ENCODE measurements at places on chromosomes 2 and 18.

GRCh38 chr2:171939743-171940071, 17.4 kb downstream of the HAT1 start:
- no peak for DNase-seq

DNA sequence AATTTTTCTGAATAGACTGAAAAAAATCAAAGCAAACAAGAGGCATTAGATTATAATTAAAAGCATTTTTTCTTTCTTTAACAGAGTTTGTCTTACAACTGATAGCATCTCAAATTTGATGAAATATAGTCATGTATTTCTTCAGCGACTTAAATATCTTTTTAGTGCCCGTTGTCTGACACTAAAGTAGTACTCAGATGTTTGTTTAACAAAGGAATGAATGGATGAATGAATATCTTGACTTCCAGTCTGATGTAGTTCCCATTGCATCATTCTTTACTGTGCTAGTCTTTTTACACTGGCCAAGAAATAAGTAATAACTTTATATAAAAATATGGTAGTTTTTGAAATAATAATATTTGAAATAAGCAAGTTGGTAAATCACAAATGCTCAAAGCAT, 111.1 kb downstream of the TTC27 start:
- no peak for DNase-seq

DNA sequence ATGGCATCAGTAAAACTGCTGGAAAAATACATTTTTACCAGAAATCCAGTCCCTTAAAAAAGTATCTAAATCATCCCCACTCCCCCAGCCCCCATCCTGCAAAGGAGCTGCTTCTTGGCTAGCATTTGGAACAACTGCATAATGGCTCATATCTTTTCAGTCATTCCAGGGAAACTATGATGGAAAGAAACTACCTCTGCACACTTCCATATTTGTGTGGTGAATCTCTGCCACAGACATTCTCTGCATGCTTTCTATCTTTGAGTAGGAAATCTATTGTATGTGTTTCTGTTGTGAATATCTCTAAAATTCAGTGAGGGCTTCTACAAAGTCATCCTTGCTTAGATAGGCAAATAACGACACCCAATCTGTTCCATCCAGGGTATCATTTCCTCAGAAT, 632.3 kb downstream of the LRP1B start:
- no peak for DNase-seq

DNA sequence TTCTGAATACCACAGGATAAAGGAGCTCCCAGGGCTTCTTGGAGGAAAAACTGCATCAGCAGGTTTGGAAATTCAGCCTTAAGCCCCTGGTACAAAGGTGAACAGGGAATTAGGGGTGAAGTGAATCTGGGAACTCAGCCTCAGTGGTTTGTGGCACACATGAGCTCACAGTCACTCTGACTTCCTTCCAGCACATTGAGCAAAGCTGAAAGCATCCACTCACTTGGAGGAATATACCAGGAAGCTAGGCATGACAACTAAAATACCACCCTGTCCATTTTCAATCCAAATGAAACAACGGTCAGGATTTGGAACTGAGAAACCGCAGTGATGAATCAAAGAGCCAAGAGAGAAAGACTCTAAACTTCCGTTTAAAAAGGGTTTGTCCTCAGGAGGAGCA, 216.1 kb downstream of the ICOS start:
- peak; percentile 14 for DNase-seq

DNA sequence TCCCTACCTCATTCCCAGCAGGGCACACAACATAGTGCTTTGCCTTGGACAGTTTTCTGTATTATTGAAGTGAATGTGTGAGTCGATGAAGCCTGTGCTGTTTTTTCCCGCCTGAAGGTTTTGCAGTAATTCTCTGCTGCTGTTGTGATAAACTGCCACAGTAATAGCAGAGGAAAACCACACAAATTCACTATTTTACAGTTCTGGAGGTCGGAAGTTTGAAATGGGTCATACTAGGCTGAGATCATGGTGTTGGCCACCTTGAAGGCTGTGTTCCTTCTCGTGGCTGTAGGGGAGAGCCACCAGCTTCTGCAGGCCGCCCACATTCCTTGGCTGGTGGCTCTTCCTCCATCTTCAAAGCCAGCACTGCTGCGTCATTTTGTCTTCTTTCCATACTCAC, 678 bp upstream of the SLC16A14 start:
- DNase-seq: no peak

GRCh38 chr2:238899386-238899785, 51.5 kb downstream of the TWIST2 start:
- no peak for DNase-seq

GRCh38 chr2:212359425-212360067, 179.1 kb downstream of the ERBB4 start:
- DNase-seq: no peak

GRCh38 chr2:70354264-70354949, 52.5 kb upstream of the FAM136A start:
- no peak for DNase-seq

- DNase-seq: no peak
These were observed 37.8 kb downstream of the RDH14 start for GRCh38 chr2:18522484-18523146.

DNA sequence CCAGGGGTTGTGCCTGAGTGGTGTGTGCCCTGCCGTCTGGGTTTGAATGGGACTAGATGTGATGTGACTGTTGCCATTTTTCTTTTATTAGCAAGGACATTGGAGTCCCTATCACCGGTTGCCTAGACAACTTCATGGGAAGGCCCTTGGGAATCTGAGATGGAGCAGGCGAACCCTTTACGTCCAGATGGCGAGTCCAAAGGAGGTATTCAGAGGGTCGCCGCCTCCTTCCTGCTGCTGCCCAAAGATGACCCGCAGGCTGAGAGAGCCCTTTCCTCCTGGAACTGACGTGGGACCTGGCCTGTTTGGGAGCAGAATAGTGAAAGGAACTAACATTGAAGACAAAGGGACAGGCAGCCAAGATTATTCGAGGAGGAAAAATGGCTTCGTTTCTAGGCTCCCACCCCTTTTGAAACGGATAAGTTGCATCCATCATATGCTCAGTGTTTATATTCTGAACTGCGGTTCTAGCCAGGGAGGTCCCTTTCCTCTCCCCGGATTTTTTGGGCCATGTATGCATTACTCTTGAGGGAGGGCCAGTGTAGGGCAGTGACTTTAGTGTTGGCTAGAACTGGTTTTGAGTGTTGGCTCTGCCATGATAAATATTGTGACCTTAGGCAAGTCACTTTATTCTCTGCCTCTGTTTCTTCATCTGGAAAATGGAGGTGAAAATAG, 673 bp downstream of the CENPO start:
- peak; percentile 39 for DNase-seq

DNA sequence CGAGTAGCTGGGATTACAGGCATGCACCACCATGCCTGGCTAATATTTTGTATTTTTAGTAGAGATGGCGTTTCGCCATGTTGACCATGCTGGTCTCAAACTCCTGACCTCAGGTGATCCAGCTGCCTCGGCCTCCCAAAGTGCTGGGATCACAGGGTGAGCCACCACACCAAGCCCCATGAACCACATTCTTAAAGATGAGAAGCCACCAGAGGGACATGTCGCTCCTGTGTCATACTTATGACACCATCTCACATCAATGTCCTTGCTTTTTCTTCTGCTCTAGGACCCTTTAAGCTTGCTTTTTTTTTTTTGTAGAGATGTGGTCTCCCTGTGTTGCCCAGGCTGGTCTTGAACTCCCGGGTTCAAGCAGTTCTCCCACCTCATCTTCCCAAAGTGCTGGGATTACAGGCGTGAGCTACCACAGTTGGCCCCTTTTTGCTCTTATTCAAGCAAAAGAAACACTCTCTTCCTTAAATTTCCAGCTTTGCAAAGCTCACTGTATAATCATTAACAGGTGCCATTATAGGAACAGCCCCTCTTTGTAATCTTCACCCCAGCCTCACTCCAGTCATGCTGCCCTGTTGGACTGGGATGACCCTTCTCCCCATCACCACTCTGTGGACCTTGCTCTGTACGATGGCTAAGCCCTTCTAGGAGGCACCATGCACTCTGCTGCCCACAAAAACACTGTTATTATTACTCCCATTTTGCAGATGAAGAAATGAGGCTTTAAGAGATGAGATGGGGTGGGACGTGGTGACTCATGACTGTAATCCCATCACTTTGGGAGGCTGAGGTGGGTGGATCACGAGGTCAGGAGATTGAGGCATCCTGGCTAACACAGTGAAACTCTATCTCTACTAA, 10.8 kb upstream of the KCNG3 start:
- DNase-seq: no peak

- DNase-seq: no peak
These were observed 21.4 kb downstream of the POLE4 start for GRCh38 chr2:74979844-74980243.

DNA sequence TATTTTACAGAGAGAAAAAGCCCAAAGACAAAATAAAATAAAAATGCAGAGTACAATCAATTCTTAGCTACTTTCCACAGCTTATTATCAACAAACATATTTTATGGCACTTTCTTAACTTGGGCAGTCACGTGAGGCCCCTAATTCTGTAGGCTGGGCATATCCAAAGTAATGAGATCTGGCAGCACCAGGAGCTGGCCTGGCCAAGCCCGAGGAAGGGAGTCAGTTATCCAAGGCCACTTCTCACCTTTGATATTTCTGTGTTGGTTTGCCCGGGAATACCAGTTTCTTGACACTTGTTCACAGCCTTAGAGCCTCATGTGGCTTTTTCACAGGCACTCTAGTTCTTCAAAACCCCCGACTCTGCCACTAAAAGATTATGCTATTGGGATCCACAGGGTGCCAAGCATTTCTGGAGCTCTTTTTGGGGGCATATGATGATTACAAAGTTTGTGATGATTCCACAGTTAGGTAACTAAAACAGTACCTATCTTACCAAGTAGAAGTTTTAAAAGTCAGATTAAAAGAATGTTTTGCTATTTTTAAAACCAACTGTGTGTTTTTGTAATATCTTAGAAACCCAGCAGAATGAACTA, 90.4 kb downstream of the MEP1B start:
- no peak for DNase-seq

- no peak for DNase-seq
These were observed 365.4 kb upstream of the RGPD4 start for GRCh38 chr2:107461301-107461700.

GRCh38 chr2:60496956-60497355, 56.5 kb downstream of the BCL11A start:
- no peak for DNase-seq
